AG04449 (cell line): ENCODE measurements at places on chromosomes 11 and 22.

DNA sequence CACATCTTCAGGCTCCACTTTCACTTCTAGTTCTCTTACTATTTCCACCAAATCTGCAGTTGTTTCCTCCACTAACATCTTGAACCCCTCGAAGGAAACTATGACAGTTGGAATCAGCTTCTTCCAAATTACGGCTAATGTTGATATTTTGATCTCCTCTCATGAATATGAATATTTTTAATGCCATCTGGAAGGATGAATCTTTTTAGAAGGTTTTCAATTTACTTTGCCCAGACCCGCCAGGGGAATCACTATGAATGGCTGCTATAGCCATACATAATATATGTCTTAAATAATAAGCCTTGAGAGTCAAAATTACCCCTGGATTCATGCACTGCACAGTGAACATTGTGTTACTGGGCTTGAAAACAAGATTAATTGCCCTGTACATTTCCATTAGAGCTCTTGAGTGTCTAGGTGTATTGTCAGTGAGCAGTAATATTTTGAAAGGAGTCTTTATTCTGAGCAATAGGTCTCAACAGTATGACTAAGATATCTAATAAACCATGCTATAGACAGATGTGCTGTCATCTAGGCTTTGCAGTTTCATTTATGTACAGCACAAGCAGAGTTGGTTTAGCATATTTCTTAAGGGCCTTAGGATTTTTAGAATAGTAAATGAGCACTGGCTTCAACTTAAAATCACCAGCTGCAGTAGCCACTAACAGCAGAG is 48.3 kb upstream of the LRRC55 start:
- DNase-seq = no peak

GRCh38 chr11:74948546-74948897 is 369 bp downstream of the XRRA1 start:
- no peak for DNase-seq

DNA sequence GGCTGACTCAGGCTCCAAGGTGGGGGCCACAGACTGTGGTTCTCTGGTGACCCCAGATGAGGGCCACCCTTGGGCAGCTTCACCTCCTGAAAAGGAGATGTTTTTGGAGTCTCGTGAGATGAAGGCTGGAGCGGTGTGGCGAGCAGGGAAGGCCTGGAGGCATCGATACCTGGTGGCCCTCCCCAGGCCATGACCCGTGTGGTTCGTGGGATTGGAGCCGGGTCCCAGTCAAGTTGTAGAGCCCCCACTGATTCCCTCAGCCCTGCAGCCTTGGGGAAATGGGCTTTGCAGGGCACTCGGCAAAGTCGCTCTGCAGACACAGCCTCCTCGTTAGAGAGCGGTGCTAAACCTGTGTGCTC is 1083.4 kb downstream of the BRD1 start:
- no peak for DNase-seq

- peak; percentile 76 for DNase-seq
Observed at GRCh38 chr11:76025068-76025467, 181.2 kb downstream of the WNT11 start.

DNA sequence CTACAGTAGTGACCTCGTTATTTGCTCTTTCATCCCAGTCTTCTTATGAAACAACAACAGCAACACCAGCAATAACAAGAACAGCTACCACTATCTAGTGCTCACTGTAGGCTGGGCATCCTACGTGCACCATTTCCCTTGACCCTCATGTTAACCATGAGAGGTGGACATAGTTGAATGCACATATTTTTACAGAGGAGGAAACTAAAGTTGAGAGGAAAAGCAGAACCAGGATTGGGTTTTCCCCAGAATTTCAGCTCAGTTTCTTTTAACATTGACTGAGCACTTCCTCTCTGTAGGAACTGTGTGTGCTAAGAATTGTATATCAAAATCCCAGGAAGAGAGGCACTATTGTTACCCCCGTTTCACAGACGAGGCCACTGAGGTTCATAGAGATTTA is 39.4 kb upstream of the TSPAN18 start:
- no peak for DNase-seq

DNA sequence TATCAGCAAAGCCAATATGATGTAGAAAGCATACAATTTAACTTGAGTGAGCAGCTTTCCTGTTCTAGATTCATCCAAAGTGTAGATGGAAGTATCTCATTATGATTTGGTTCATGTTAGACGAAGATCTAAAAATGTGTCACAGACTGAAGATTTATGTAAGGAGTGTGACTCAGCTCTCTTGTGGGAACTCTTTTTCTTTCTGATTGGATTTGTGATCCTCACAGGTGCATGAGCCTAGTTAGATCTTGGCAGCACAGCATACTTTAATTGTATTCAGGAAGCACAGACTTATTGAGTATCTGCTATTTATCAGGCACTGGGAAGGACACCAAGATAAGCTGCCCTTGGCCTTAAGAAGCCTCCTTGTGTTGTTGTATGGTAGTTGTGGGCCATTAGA is 147.1 kb downstream of the C11orf91 start:
- no peak for DNase-seq

DNA sequence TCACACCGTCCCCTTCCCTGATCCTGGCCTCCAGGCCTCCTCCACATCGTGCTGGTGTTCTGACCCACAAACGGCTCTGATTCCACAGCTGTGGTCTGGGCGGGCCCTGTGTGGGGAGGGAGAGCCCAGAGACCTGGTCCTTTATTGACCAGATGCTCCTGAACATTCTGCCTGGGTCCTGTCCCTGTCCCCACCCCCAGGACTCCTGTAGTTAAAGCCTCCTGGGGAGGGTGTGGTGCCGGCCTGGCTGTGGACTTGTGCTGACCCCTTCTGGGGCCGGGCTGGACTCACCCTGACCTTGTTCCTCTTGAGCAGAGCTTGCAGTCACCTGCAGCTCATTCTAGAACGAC is 128.7 kb downstream of the CTTN start:
- DNase-seq = no peak

GRCh38 chr11:120034881-120035630 is 102.9 kb downstream of the TRIM29 start:
- no peak for DNase-seq

- no peak for DNase-seq
Observed at GRCh38 chr11:102615894-102616432, 9.2 kb downstream of the MMP20 start.

GRCh38 chr11:2428322-2428795 is 16.0 kb downstream of the TRPM5 start:
- DNase-seq = no peak

DNA sequence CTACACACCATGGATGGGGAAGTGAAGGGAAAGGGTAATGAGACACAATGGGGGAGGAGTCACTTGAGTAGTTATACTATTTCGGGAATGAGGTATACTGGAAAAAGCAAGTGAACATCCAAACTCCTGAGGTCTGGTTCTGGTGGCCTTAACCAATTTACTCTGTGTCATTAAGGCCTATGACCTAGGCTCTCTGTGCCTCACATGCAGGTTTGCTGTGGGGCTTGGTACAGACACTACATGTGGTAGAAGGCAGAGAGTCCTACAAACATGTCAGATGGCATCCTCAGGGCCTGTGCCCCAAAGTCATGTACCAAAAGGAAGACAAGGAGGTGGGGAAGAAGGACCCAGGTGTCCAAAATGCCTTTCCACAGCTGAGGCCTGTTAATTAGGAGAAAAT is 98.9 kb downstream of the TRIM29 start:
- no peak for DNase-seq

DNA sequence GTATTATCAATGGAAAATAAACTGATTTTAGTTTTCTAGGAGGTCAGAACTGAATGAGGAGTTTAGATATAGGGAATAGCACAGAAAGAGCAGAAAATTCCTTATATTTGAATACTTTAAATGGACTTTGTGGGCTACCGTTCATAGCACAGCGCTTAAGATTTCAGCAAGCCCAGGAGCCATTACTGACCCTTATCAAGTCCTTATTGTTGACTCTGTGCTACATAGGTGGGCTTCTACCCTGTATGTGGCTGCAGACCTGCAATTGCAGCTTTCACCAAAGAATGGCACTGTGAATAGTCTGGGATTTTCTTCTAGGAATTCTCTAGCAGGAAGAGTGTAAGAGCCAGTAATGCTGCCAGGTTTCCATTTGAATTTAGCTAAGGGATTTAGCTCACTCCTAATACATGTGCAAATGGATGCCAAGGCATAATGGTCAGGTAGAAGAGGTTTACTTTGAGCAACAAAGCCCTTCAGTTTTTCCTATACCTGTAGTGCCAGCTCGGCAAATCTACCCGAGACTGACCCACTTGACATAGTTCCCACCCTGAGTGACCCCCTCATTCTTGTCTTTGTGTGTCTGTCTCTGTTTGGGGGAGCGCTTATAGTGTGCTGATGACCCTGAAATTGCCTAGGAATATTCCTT is 42.5 kb upstream of the DLAT start:
- no peak for DNase-seq

- no peak for DNase-seq
Observed at GRCh38 chr22:33224841-33225240, 166.7 kb upstream of the SYN3 start.

GRCh38 chr11:47305734-47306483 is 36.0 kb downstream of the MADD start:
- DNase-seq = no peak

- DNase-seq = no peak
Observed at GRCh38 chr11:66867425-66868040, 10.7 kb downstream of the LRFN4 start.

- DNase-seq = no peak
Observed at GRCh38 chr11:10460611-10461275, 5.7 kb downstream of the AMPD3 start.

DNA sequence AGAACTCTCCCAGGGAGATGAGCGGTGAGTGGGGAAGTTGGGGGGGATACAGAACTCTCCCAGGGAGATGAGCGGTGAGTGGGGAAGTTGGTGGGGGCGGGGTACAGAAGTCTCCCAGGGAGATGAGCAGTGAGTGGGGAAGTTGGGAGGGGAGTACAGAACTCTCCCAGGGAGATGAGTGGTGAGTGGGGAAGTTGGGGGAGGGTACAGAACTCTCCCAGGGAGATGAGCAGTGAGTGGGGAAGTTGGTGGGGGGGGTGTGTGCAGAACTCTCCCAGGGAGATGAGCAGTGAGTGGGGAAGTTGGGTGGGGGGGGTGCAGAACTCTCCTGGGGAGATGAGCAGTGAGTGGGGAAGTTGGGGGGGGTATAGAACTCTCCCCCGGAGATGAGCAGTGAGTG is 186.5 kb downstream of the SHANK2 start:
- no peak for DNase-seq

- DNase-seq = no peak
Observed at GRCh38 chr11:2178906-2179494, 7.4 kb upstream of the TH start.

- no peak for DNase-seq
Observed at GRCh38 chr22:44245438-44245837, 64.7 kb downstream of the PARVG start.

DNA sequence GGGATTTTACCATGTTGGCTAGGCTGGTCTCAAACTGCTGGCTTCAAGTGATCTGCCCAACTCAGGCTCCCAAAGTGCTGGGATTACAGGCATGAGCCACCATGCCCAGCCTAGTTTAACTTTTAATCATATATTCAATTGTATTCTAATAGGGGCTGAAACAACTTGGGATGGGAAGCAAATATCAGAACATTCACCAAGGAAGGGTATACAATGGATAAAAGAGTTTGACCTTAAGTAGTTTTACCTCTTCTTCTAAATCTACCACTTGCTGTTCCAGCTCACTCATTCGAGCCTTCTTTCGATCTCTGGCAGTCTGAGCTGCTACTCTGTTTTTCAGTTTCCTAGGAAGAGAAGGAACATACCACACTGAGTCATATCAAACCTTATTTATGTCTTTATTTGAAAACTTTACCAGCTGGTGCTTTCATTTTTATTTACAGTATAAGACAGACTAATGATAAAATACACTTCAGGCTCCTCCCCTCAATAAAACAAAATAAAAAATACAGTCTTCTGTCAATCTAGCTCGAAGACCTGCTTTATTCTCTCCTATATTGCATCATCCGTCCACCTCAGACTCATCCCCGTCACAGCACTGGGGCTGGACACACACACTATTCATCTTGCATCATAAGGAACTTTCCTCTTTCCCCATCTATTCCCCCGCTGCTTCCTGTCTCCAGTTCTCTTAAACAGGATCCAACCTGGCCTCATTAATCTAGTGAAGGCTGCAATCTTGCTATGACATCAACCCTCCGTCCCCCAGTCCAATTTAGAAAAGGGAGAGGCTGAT is 1.4 kb downstream of the XBP1 start:
- peak; percentile 85 for DNase-seq

DNA sequence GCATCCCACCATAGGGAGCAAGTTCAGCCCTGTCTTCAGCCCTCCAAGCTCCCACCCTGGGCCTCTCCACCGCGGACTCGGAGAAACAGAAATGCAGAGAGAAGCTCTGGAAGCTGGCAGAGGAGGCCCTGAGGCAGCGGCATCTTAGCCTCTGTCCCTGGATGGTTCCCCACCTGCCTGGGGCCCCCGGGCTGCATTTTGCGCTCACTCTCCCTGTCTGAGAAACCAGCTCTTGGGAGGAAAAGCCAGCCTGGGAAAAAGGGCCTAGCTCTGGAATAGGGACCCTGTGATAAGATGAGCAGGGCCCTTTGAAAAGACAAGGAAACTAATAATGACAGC is 12.0 kb upstream of the SPI1 start:
- DNase-seq = no peak

DNA sequence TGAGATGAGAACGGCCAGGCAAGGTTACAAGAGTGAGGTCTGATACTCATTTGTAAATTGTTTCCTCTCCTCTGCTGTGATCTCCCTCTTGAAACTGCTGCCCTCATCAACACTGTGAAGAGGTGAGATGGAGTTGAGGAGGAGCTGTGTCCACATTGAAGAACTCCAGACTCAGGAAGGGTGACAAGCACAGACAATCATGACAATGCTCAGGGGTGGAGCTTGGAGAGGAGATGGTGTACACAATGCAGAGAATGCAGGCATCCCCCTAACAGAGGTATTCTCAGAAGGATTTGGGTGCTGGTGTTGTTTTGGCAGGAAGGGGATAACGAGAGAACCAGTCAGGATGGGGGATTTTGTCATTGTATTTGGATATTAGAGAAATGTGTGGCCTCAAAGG is 21.5 kb upstream of the MMP7 start:
- DNase-seq = no peak

DNA sequence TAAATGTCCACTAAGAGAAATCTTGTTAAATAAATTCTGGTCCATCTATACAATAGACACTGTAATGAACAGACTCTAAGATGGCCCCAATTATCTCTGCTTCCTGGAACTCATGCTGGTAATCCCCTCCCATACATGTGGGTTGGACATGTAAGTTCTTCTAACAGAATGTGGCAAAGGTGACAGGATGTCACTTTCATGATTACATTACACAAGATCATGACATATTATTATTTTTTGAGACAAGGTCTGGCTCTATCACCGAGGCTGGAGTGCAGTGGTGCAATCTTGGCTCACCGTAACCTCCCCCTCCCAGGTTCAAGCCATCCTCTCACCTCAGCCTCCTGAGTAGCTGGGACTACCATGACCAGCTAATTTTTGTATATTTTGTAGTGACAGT is 14.6 kb upstream of the NDUFC2 start:
- no peak for DNase-seq

- peak; percentile 62 for DNase-seq
Observed at GRCh38 chr11:35623621-35624168, 5.4 kb downstream of the FJX1 start.
